ENCODE measurements at places on chromosomes 6 and 20.

DNA sequence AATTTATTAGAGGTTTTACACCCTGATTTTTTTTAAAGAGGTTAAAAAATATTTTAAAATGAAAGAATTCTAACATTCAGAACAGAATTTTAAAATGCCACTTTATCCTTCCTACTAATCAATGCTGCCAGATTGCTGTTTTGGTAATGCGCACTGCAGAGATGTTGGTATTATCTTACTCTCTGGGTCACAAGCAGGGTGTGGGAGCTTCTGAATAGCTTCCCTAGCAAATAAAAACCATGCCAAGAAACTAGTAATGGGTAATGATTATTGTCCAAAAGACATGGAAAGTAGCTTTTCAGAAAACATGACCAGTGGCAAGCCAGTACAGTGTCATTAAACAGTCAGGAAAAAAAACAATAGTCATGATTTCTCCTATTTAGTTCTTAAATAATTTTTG is 205.4 kb downstream of the TPBG start:
- DNase-seq, result no peak

GRCh38 chr6:107344383-107344782 is 115.0 kb downstream of the PDSS2 start:
- no peak for DNase-seq

GRCh38 chr6:105780146-105780860 is 305.8 kb upstream of the PRDM1 start:
- DNase-seq, result no peak

GRCh38 chr6:32982702-32983492 is 14.5 kb downstream of the BRD2 start:
- no peak for DNase-seq

- no peak for DNase-seq
Observed at GRCh38 chr6:38271081-38271480, 368.6 kb downstream of the BTBD9 start.

DNA sequence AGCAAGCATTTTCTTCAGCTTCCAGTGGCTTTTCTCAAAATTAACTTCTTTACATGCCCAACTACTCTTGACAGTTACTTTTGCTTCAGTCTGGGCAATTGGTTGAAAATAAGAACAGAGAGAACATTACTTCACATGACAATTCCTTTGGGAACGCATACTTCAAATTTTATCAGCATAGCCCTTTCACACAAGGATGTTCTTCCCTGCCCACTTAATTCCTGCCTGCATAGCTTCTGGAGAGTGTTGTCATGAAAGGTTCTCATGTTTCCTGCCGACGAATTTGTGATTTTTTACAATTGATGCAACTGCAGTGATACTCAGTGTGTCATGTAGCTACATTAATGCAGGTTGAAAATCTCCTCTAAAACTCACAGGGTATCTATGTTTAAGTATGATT is 22.0 kb upstream of the SNRNP48 start:
- DNase-seq, result no peak

Data from stimulated activated CD4-positive, alpha-beta T cell treated with anti-CD3 and anti-CD28 coated beads, Interleukin-15, amount 100 ng/mL, for 48 hours (primary cell).